NT2/D1 (cell line): ENCODE measurements at places on chromosomes 5 and 9.

- no peak for DNase-seq
These were observed 101.0 kb upstream of the FCN2 start for GRCh38 chr9:134779640-134780039.

DNA sequence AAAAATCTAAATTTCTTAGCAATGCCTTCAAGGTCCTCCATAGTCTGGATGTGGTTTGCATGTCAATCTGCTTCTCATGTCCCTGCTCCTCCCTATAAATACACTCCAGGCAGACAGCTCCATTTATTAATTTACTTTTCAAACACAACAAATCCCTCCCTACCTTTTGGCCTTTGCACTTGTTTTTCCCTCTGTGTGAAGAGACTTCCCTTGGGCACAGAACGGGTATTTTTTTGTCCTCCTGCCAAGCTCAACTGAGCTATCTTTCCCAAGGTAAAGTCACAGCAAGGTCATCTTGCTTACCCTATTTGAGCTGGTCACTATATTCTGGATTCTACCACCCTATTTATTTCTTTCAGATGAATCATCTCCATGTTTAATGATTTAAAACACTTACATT lies 159.6 kb upstream of the ANKH start:
- DNase-seq = no peak

DNA sequence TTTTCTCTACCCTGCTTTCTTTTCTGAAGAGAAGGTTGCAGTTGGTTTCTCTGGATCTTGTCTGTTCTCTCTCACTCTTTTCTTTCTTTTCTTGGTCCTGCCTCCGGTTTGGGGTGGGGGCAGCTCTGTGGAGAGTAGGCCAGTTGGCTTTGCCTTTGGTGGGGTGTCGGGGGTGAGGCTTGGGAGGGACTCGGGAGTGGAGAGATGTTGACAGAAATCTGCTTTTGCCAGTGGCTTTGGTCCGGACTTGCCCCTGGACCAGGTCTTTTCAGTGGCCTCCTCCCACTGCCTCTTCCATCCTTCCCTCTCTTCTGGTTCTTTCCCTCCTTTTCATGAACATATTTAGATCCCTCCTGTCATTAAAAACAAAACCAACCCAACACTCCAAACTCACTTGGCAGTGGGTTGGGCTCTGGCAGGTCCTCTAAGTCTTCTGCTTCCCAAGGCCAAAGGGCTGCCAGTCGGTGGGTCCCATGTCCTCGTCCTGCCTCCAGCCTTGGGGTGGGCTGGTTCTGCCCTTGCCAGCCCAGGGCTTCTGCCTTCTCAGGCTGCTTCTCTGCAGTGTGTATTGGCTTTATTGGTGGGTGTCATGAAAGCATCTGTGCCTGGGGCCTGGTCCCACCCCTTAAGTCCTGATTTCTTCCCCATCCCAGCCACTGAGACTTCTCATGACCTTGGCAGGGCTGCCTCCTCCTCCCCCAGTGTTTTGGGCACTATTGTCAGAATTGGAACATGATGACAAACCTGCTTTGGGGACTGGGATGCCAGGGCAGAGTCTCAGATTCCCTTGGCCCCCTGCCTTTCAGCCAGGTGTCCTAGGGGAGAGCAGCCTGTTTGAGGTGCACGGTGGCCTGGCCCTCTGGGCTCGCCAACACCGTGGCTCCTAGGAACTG lies 16.9 kb downstream of the ANKRD33B start:
- no peak for DNase-seq

- no peak for DNase-seq
These were observed 270.7 kb upstream of the TLE4 start for GRCh38 chr9:79301085-79301484.

GRCh38 chr5:6596388-6596787 lies 36.5 kb downstream of the NSUN2 start:
- DNase-seq = no peak

DNA sequence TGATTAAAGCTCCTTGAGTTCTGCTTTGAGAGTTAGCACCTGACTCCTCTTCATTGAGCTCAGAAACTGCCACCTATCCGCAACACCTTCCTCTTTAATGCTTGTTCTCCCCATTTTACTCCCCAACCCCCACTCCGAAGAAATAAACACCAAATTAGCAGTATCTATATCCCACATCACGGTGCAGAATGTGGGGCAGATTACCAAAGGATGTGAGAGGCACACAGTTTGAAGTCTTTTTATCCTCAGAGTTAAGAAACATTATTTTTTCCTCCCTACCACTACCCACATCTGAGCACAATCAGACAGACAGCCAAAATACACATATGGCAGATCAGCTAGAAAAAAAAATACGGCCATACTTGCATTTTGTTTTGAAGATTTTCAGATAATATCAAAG lies 26.1 kb upstream of the IL7R start:
- DNase-seq = no peak

GRCh38 chr5:4258170-4258569 lies 662.5 kb downstream of the IRX1 start:
- DNase-seq = no peak

DNA sequence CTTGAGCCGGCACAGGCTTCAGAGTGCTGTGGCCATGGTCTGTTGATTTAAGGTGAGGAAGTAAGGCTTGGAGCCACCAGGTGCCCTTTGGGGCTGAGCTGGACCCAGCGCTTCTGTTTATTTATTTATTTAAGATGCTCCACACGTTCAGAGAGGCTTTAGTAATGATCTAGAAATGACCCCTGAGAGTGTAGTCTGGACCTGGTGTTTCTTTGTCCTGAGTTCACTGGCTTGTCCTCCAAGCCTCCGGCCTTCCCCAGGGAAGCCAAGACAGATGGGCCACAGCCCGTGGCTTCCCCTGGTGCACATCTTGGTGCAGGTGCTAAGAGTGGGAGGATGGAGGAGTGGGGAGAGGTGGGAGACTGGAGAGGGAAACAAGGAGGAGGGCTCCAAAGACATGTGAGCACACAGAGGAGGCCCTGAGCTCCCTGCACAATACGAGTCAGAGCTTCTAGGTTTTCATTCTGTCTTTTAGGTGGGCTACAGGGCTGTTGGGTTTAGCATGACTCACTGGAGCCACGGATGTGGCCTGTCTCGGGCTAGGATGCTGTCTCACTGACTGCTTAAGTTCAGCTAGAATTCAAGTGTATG lies 56.9 kb downstream of the AHRR start:
- DNase-seq = no peak

- no peak for DNase-seq
These were observed 308.1 kb upstream of the ADCY2 start for GRCh38 chr5:7087719-7088297.

DNA sequence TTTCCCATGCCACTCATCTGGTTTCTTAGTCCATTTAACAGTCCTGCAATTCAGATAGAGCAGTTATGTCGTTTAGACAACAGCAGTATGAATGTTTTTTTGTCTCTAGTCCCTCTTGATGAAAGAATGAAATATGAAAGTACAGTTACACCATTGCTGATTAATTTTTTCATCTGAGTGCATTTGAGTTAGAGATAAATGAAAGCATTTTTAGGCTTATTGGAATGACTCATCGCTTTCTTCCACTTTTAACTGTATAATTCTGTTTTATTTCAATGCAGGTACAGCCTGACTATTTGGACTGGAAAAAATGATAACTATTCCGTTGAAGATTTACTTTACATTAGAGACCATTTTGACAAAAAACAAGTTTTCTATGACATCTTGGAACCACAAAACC lies 28.7 kb downstream of the ANKRD34B start:
- no peak for DNase-seq

DNA sequence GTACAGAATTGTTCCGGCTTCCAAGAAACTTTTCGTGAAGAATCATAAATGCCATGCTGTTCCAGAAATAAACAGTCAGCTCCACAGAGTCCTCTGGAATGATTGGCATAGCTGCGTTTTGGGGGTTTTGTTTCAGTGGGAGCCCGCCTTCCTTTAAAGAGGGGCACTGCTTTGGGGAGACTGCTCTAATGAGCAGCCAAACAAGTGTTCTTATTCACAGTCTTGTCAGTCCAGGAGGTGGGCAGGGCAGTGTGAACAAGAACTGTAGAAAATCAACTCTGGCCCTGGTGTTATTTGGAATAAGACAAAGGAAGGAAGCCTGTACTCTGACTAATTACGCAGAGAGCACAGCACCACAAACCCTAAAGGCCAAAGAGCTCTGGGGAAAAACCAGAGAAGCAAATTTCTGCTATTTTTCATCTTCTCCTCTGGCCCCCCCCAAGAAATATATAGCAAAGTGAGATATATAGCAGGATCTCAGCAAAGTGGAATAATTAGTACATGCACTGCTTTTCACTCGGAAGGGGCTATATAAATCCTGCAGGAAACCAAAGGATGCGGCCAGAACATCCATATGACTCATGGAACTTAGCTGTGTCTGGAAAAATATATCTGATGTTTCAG lies 92.9 kb downstream of the GLDC start:
- DNase-seq = no peak

- DNase-seq = no peak
These were observed 100.9 kb upstream of the IL6ST start for GRCh38 chr5:56095579-56096102.

GRCh38 chr5:55578771-55579170 lies 44.0 kb upstream of the PLPP1 start:
- no peak for DNase-seq

DNA sequence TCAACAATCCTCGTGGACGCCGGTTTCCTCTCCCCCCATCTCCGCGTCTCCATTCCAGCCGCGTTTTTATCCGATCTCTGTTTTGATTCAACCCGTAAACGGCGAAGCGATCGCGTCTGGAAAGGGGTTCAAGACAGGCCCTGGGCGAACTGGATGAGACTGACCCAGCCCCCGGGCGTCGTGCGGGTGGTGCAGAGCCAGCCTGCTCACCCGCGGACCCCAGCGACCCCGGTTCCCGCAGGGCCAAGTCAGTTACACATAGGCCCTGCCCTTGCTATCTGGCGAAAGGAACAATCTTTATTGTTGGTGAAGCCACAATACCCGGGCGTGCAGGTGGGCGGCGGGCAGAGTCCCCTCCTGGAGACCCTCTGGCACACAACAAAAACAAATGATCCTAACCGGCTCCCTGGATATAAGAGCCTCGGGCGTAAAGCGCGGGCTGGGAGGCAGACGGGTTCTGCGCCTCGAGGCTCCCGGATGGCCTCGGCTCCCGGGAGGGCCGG lies 1.8 kb downstream of the TLX3 start:
- no peak for DNase-seq

DNA sequence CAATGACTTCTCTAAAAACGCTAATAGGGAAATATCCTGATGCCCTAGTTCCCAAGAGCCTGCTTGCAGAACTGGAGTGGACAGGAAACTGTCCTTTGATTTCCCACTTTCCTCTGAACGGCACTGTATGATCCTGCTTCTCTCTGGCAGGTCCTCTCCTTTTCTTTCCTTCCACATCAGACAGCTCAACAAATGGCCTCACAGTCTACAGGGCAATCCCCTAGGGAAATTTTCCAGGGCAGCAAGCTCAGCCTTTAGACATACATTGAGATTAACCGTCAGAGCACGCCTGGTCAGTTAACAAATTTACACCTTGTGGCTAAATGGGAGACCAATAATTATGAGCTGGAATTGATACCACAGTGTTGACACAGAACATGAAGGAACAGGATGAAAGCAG lies 164.9 kb downstream of the SLC24A2 start:
- DNase-seq = no peak

GRCh38 chr9:2545881-2546490 lies 75.6 kb upstream of the VLDLR start:
- DNase-seq = no peak

- DNase-seq = no peak
These were observed 416.5 kb upstream of the KLF4 start for GRCh38 chr9:107906074-107906473.

- no peak for DNase-seq
These were observed 19.2 kb downstream of the RNF180 start for GRCh38 chr5:64184832-64185231.

- DNase-seq = no peak
These were observed 4.9 kb upstream of the AKNA start for GRCh38 chr9:114392749-114393112.

- DNase-seq = no peak
These were observed 21.9 kb downstream of the NEK6 start for GRCh38 chr9:124279531-124280175.
